ENCODE measurements at places on chromosomes 3 and 15. TPM values are rescaled to one million over a fixed set of nuclear protein-coding genes. Genes with fewer than 3 reads are reported as not detected.

TM2D3 gene
- 85.4 TPM for total RNA-seq

TBC1D21 gene
- not detected for total RNA-seq

ACAN gene
- not detected for total RNA-seq

DNA sequence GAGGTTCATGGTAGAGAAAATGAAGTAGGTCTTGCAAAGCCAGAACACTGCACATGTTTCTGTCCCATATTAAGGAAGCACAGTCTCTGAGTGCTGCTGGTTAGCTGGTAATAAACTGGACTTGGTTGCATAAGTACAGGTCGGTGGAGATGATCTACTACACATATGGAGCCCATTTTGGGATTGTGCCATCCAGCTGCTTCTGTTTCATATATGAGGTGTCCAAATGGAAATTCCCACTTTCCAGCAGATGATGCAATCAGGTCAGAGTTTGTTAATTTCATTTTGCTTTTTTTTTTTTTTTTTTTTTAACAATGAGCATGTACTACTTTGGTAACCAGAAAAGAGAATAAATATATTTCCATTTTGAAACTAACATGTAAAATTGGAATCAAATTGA lies 122.6 kb downstream of the SATB1 start:
- no peak for DNase-seq

DNA sequence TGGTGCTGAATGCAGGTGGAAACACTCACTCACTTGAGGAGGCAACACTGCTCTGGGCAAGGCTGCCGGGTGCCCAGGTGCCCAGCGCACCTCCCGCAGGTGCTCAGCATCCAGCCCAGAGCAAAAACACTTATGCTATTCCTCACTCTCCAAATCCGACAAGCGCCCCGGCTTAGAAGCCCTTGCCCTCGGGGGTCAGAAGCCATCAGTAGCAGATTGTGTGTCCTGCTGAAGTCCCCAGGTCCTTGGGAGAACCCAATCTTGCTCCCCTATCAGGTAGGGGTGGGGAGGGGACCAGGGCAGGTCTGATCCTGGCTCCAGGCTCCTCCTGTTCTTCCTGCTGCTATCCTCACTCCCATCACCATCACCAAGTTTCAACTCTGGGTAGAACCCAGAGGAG lies 46.7 kb downstream of the TLE3 start:
- DNase-seq, result no peak

- no peak for DNase-seq
Observed at GRCh38 chr3:72855001-72855400, 6.8 kb upstream of the SHQ1 start.
